ENCODE measurements at places on chromosomes 5 and 9.

GRCh38 chr9:101333926-101334702 lies 50.7 kb downstream of the BAAT start:
- no peak for DNase-seq

DNA sequence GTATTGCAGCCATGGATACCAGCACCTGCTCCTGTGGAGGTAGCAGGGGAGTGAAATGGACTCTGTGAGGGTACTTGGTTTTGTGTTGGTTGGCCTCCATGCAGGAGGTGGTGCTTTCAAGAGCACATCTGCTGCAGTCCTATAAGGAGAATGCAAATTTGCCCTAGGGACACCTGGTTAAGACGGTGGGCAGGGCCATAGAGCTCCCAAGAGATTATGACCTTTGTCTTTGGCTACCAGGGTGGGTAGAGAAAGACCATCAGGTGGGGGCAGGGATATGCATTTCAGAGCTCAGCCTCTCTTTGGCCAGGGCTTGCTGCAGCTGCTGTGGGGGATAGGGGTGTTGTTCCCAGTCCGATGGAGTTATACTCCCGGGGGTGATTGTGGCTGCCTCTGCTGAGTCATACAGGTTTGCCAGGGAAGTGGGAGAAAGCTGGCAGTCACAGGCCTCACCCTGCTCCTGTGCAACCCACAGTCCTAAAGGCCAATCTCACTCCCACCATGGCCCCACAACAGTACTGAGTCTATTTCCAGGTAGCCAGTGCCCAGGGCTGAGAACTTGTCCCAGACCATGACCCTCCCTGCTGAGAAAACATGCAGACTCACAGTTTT lies 14.0 kb upstream of the PDLIM4 start:
- no peak for DNase-seq

DNA sequence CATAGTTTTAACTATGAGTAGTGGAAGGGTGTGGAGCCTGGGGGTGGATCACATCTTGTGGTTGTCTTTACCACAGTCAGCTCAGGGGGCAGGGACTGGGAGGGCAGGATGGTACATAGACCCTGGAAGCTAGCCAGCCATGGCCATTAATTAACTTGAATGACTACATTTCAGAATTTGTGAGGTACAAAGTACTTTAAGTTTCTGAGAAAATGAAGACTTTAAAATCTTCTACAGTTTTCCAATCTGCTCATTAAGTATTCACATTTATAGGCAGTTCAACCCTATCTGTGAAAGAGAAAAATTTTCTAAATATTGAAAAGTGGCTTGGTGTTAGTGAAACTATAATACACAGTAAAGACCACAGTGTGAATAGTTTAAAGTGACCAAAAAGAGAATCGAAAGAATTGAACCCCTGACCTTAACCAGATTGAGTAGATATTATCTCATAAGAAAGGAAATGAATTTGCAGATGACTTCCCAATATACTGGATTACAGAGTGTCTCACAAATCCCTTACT lies 234.2 kb upstream of the MEF2C start:
- no peak for DNase-seq

GRCh38 chr9:36963346-36963745 lies 70.7 kb downstream of the PAX5 start:
- DNase-seq = no peak

DNA sequence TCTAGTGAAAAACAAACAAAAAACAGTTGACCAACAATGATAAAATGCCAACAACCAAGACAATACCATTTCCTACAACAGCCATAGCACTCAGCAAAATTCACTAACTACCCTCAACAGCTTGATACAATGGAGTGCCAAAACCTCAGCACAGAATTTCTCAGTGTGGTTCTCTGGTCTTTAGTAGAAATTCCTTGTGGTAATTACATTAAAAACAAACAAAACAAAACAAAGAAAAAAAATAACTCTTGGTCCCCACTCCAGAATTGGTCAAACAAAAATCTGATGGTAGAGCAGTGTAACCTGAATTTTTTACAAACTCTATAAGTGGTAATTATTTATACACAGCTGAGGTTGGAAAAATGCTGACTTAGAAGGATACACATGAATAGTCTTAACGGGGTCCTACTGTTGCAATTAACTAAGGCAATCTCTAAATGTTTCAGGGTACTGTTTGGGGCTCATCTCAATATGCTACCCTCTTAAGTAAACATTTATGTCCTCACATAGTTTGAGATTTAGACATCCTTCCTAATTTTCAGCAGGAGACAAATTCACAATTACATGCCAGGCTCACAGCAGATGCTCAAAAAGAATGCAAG lies 13.8 kb downstream of the CSNK1A1 start:
- DNase-seq = no peak

DNA sequence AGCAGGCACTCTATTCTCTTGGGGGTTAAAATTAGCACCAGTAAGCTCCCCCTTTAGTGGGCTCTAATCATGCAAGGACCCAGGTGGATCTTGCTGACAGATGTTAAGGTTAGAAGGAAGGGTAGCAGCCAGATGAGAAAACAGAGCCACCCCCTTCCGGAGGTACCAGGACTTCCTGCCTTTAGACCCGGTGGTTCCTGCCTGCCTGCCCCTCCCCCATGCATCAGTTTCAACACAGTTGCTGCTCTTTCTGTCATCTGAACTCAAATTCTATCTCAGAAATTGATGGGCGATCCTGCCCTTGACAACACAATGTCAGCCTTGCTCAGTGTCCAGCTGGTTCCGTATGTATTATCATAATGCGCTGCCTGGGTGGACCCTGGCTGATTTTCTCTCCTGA lies 287.3 kb downstream of the EBF1 start:
- no peak for DNase-seq

DNA sequence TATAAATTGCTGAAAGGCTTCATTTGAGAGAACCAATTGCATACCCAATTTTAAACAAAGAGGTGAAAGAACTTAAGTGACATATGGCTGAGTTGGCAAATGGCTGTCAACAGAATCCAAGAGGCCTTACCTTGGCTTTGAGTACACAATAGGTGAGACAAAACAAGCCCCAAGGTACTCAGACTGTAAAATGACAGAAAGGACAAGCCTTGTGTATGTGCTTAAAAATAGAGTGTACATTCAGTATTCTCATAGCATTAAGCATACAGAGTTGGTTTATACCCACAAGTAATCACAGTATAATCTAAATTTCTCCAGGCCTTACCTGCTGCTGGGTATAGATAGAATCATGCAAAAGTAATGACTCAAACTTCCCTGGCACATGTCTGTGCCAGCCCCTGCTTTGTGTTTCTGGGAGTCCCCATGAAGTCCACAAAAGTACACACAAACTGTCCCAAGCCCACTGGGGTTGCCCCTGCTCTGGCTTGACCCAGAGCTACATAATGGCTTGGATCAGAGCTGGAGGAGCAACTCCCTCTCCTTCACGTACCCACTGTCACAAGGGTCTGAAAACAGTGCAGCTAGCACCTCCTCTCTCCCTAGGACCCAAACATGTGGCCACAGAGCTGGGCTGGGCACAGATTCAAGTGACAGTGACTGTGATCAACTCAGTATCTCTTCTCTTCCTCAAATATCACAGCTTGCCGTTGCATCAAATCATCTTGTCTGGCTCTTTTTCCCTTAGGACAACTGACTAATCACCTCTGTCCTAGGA lies 250.8 kb downstream of the ENC1 start:
- no peak for DNase-seq

DNA sequence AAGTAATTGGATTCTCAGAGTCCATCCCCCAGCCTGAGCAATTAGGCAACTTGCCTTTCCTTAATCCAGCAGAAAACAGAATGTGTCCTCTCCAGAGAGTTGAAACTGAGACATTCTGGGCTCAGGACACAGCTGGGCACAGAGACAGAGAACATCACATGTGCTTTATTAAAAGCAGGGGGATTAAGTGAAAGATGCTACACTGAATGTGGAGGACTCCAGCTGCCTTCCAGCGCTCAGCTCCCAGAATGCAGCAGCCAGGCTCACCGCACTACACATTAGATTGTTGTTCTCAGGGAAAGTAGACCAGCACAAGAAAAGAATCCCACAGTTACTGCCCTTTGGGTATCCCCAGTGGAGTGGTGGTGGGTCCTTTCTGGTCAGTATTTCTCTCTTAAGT lies 141.6 kb upstream of the IL12B start:
- DNase-seq = peak; percentile 34

- peak; percentile 38 for DNase-seq
Measured at GRCh38 chr5:35926389-35927051, 11.9 kb downstream of the CAPSL start.

GRCh38 chr9:132114102-132114707 lies 34.5 kb upstream of the MED27 start:
- peak; percentile 39 for DNase-seq

- DNase-seq = peak; percentile 94
Measured at GRCh38 chr9:121984726-121985402, 108.2 kb downstream of the TTLL11 start.

- DNase-seq = no peak
Measured at GRCh38 chr5:90644132-90644531, 85.5 kb downstream of the ADGRV1 start.

- DNase-seq = no peak
Measured at GRCh38 chr5:40873286-40873880, 32.2 kb downstream of the CARD6 start.

DNA sequence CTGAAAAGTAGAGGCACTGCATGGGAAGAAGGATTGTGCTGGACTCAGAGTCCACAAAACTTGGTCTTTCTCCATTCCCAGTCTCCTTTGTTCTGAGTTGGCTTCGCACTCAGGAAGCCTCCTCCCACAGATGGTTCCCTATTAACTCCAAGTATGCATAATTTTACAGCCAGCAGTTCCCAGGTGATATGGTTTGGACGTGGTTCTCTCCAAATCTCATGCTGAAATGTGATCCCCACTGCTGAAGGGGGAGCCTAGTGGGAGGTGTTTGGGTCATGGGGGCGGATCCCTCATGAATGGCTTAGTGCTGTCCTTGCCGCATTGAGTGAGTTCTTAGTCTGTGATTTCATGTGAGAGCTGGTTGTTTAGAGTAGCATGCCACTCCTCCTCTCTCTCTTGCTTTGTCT lies 86.6 kb downstream of the FEM1C start:
- no peak for DNase-seq
